PC-9 (cell line): ENCODE measurements at places on chromosomes 5 and 9.

- no peak for DNase-seq
Measured at GRCh38 chr9:34522091-34522887, 501 bp downstream of the ENHO start.

DNA sequence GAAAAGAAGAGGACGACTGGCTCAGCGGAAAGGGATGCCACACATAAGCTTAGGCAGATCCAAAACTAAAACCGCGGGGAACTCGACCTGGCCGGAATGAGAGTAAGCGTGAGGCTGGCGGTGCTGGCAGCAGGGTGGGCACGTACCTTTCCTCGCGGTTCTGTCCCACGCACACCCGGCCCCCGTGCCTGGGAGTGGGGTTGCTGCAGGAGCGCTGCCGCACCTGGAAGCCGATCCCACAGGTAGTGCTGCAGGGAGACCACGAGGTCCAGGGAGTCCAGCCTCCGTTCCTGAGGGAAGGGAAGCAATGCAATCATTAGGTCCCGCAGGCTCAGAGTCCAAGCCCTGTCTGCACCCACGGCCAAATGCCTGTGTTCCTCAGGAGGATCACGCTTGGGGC is 427.0 kb downstream of the SEMA5A start:
- no peak for DNase-seq

- peak; percentile 100 for DNase-seq
Measured at GRCh38 chr9:112379177-112380101, 469 bp upstream of the HSDL2 start.

- no peak for DNase-seq
Measured at GRCh38 chr9:134987906-134988700, 70.4 kb upstream of the FCN1 start.

DNA sequence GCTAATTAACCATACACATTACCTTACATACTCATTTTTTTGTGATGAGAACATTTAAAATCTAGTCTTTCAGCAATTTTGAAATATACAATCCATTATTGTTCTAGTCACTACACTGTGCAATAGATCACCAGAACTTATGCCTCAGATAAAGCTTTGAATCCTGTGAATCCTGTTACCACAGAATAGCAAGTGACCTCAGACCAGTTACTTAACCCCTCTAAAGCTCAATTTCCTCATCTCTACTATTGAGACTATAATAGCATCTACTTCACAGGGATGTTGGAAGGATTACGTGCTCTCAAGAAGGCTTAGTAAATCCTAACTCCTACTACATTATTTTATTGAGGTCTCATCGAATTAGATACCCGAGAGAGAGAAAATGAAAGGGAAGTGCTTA is 60.2 kb upstream of the PIP5K1B start:
- DNase-seq = no peak

- DNase-seq = no peak
Measured at GRCh38 chr9:26394025-26394424, 498.6 kb downstream of the CAAP1 start.

GRCh38 chr5:73160239-73160671 is 12.7 kb upstream of the TMEM174 start:
- DNase-seq = no peak

DNA sequence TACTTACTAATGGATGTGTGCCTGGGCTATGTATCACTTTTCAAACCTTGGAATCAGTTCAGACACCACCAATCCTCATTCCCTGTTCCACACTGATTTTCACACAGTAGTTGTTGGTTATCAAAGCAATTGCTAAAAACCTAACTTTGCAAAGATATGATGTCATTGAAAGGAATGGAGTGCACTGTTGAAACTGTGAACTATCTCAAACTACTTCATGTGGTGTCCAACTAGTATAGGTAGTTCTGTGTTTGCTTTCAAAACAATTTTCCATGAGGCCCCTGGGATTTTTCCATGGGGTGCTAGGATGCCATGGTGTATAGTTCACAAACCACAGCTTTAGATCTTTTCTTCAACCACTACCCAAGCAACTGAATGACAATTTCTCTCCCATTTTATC is 17.8 kb downstream of the INIP start:
- DNase-seq = no peak

DNA sequence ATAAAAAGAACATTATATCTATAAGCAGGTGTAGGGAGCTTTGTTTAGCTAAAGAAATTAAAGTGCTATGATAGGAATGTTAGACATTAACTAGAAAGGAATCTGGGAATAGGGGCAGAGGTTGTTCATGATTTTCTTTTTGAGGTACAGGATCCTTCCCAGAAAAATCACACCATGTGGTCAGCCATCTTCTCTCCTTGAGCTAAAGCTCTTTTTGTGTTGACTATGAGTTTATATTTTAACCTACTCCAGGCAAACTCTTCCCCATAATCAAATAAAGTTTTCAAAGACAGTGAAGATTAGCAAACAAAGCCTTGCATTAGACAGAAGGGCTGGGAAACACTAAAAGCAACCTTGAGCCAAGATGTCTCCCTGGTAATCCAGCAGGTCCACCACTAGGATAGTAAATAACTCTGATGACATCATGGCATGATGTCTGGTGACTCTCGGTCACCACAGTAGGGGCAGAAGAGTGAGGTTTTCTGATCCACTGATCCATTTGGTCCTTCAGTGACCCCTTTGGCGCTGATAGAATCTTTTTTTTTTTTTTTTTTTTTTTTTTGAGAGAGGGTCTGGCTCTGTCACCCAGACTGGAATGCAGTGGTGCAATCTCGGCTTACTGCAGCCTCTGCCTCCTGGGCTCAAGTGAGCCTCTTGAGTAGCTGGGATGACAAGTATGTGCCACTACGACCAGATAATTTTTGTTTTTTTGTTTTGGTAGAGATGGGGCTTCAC is 30.6 kb upstream of the IL6ST start:
- no peak for DNase-seq

GRCh38 chr5:89065919-89066318 is 182.9 kb upstream of the MEF2C start:
- no peak for DNase-seq

DNA sequence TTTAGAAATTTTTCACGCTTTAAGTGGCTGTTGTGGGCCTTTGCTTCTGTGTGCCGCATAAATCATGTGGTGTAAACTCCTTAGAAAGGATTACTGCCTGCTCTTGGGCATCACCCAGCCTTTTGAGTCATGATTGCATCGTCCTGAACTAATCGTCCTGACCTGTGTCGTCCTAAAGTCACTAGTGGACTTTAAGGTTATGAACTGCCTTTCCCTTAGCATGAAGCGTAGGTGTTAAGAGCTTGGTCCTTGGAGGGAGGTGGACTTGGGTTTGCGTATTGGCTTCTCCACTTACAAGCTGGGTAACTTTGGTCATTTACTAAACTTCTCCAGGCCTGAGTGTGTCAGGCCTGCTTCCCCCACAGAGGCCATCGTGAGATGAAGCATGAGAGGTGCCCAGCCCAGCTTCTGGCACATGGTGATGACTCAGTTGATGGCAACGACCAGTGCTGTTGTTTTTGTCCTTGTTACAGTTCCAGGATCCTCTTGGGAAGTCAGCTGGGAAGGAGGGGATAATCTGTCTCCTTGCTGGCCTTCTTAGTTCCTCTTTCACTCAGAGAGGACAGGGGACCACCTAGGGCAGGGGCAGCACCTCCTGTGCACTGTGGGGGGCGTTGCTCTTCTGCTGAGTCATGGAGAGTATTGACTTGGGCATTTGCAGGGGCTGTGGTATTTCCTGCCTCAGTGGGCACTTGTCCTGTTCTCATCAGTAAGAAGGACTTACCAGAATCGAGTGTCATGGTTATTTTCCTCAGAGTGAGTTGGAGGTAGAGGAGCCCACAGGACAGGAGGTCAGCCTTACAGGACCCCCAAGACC is 54.2 kb upstream of the NCS1 start:
- no peak for DNase-seq

DNA sequence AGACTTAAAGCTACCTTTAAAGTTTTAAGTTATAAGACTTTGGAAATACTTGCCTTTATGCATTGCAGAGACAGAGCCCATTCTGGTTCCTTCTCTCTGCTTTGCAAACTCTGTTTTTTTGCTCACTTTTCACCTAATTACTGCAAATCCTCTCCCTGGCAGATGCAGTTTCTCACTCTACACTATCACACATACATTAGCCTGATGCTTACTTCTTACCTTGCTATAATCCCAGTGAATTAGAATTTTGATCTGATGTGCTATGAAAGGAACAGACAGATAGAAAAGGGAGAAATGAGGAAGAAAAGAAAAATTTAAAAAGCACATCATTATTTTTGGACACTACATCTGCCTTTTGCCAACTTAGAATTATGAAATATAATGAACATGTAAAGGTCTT is 489.5 kb upstream of the EDIL3 start:
- no peak for DNase-seq

- DNase-seq = no peak
Measured at GRCh38 chr9:81211741-81212140, 477.6 kb downstream of the TLE1 start.

- no peak for DNase-seq
Measured at GRCh38 chr5:157748760-157749461, 5.4 kb downstream of the LSM11 start.

DNA sequence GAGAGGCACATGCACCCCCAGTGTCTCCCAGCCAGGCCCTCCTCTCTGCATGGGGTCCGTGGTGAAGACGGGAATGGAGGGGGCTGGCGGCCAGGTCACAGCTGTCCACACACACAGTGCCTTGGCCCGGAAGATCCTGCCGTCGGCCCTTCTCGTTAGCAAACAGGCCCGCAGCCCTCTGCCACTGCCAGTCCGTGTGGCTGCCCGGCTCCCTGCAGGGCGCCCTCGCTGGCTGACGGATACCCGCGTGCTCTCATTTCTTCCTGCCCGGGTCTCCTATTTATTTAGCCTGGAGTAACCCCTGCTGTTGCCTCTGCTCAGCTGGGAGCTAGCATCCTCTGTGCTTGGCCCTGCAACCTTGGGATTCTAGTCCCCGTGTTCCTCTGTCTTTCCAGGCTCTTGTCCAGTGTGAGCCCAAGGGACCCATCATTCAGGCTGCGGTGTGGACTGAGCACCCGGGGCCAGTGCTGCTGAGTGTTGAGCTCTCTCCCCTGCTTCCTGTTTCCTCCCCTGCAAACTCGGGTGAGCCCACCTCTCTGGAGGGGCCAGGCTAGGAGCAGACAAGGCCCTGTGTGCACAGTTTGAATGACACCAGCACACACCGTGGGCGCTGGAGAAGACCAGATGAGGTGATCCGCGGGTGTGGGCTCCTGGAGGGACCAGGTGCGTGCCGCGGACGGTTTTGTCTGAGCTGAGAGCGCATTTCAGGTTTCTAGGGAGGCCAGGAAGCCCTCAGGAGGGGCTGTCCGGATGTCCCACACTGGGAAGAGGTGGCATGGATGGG is 14.6 kb upstream of the RNU6ATAC start:
- DNase-seq = peak; percentile 24

DNA sequence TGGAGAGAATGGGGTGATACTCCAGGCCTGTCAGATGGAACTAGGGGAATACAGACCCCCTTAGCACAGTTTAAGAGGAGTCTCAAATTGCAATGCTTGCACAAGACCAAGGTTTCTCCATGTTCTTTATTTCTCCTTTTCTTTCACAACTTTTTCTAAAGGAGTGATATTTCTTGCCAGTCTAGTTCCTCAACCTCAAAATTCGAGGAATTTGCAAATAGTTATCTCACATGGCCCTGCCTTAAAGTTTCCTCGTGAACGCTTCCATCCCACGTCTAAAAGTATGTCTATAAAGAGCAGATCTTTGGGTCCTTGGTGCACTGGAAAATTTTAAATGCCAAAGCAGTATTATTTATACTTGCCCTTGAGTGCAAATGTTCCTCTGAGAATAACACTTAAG is 373.8 kb upstream of the KLF4 start:
- DNase-seq = no peak

GRCh38 chr5:133117912-133118445 is 66.2 kb downstream of the HSPA4 start:
- no peak for DNase-seq

GRCh38 chr5:8813180-8813579 is 732.7 kb downstream of the SEMA5A start:
- no peak for DNase-seq

DNA sequence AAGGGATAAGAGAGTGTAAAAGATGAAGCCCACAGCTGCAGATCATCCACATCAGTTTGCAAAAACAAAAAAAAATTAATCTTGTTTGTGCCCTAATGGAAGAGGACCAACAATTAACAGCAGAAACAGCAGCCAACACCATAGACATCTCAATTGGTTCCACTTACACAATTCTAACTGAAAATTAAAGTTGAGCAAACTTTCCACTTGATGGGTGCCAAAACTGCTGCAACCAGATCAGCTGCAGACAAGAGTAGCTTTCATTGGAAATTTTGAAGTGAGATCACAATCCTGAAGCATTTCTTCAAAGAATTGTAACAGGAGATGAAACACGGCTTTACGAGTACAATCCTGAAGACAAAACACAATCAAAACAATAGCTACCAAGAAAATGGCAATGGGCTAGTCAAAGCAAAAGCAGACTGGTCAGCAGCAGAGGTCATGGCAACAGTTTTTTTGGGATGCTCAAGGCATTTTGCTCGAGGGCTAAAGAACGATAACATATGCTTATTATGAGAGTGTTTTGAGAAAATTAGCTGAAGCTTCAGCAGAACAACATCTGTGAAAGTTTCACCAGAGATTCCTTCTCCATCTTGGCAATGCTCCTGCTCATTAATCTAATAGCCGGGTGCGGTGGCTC is 4.1 kb upstream of the RBM27 start:
- no peak for DNase-seq

- no peak for DNase-seq
Measured at GRCh38 chr9:110110154-110110553, 97.8 kb downstream of the C9orf152 start.

- DNase-seq = no peak
Measured at GRCh38 chr9:124302921-124303320, 45.2 kb downstream of the NEK6 start.

GRCh38 chr9:82320566-82320965 is 332.0 kb downstream of the SPATA31D1 start:
- DNase-seq = no peak

DNA sequence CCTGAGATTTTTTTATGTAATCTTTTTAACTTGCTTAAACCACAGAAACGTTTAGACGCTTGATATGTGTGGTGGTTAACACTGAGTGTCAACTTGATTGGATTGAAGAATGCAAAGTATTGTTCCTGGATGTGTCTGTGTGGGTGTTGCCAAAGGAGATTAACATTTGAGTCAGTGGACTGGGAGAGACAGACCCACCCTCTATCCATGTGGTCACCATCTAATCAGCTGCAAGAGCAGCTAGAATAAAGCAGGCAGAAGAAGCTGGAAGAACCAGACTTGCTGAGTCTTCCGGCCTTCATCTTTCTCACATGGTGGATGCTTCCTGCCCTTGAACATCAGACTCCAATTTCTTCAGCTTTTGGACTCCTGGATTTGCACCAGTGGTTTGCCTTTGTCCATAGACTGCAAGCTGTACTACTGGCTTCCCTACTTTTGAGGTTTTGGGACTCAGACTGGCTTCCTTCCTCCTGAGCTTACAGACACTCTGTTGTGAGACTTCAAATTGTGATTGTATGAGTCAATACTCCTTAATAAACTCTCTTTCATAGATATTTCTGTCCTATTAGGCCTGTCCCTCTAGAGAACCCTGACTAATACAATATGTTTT is 816.0 kb upstream of the CDH9 start:
- DNase-seq = no peak

GRCh38 chr9:107087222-107087621 is 195.9 kb upstream of the RAD23B start:
- no peak for DNase-seq
